Caco-2 (cell line): ENCODE measurements at places on chromosomes 13 and 19.

DNA sequence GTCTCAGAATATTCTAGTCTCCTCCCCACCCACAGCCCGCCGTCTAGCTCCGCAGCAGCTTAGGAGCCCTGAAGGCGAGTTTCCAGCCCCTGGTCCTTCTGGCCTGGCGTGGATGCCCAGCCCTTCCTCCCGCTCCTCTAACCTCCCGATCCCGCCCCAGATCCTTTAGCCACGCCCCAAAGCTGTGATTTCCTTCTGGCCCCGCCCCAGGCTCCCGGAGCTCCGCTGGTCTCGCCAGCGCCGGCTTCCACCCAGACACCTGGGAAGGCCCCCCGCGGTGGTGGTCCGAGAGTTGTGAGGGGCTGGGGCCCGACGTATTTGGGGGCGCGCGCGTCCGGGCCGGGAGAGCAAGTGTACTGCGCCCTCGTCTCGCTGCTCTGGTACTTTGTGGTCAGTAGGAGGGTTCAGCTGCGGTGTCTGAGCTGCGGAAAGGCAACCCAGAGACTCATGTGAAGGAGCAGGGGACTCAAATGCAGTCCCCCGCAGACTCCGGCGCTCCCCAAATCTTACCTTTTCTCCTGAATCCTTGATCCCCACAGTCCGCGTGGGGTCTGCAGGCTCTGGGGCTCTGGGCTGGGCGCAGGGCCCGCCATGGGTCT lies at the start of gene CGB7:
Gene CGB7, minus strand, starts transcription at position 114 of the 599 bp plus-strand sequence. CDS start 2,374 bp downstream, outside the sequence.
- peak; percentile 87 for DNase-seq

GRCh38 chr19:46480415-46480814 lies 9.1 kb upstream of the PNMA8A start:
- no peak for DNase-seq

DNA sequence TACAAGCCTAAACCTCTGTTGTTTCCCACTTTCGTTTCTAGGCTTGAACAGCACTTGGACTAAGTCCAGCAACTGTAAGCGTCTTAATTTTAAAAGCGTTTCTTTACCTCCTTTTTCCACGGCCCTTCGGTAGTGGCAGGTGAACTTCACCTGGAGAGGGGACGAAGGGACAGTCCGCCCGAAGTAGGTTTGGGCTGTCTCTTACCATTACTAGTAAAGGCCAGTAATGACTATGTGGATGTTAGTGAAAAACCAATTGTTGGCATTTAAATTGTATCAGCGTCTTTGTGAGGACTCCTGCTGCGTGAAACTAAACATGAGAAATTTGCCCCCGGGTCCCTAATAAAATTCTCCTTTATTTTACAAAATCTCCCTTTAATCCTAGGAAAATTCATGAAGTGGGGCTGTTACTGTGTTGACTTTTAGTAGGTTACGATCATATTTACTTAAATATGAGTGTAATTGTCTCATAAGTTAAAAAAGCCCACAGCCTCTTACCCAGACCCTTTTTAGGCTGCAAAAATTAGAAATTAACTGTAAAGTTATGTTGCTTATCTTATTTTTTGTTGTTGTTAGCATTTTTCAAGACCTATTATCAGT lies 983 bp downstream of the ITM2B start:
- DNase-seq, result no peak

GRCh38 chr13:85228692-85229091 lies 570.5 kb downstream of the SLITRK6 start:
- DNase-seq, result no peak

GRCh38 chr13:50928659-50929462 lies 19.3 kb downstream of the RNASEH2B start:
- no peak for DNase-seq

DNA sequence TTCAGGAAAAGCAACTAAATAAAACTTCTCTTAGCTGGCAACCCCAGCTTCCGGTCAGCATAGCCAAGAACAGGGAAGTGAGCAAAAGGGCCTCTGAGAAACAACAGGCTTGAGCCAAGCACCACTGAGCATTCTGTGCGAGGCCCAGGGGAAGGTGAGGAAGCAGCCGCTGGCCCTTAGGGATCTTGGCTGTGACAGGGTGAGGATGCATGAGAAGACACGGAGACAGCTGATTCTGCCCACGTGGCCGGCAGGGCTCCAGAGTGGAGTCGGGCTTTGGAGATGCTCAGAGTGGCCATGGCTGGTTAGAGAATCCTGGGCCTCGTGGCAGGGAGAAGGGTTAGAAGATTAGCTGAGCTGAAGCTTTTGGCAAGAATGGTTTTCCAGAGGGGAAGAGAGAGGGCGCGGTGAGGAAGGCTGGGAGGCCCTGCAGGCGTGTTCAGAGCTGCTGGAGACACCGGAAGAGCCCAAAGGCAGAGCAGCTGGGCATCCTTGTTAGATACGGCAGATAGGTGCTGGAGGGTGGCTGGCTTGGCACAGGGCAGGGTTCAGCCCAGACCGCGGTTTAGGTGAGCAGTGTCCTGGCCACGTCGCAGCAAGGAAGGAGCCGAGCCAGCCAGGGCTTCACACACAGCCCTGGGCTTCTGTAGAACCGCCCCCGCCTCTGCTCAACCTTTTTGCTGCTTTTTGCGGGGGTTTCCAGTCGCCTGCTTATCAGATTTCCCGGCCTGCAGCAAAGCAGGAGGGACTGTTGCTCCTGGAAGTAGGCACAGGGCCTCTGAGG lies 17.3 kb downstream of the UPF1 start:
- DNase-seq, result no peak

GRCh38 chr19:46495786-46496099 lies at the start of gene PNMA8B:
Gene PNMA8B, minus strand, starts transcription at chr19:46495867. Its CDS starts 402 bp downstream, at chr19:46495465.
- DNase-seq, result no peak

DNA sequence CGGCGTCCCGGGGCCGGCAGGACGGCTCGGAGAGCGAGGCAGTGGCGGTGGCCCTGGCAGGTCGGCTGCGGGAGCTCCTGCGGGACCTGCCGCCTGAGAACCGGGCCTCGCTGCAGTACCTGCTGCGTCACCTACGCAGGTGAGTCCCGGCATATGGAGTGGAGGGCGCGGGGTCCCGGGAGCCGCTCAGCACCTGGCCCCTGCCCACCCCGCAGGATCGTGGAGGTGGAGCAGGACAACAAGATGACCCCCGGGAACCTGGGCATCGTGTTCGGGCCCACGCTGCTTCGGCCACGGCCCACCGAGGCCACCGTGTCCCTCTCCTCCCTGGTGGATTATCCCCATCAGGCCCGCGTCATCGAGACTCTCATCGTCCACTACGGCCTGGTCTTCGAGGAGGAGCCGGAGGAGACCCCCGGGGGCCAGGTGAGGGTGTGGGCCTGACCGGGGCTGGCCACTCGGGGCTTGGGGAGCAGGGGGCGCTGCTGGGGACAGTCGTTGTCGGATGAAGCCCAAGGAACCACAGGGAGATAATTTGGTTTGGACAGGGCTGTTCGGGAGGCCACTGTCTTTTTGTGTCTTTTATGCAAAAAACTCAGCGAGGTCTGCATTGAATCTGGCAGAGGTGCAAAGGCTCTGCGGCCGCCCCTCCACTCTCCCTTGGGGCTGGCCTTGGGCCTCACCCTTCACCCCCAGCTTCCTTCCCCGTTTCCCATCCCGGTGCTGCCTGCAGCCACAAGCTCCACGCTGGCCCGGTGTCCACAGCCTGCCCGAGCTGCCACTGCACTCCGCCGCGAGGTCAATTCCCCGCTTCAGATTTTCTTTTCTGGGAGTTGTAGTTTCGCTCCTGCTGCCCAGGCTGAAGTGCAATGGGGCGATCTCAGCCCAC lies 12.0 kb downstream of the POLR2E start:
- no peak for DNase-seq

DNA sequence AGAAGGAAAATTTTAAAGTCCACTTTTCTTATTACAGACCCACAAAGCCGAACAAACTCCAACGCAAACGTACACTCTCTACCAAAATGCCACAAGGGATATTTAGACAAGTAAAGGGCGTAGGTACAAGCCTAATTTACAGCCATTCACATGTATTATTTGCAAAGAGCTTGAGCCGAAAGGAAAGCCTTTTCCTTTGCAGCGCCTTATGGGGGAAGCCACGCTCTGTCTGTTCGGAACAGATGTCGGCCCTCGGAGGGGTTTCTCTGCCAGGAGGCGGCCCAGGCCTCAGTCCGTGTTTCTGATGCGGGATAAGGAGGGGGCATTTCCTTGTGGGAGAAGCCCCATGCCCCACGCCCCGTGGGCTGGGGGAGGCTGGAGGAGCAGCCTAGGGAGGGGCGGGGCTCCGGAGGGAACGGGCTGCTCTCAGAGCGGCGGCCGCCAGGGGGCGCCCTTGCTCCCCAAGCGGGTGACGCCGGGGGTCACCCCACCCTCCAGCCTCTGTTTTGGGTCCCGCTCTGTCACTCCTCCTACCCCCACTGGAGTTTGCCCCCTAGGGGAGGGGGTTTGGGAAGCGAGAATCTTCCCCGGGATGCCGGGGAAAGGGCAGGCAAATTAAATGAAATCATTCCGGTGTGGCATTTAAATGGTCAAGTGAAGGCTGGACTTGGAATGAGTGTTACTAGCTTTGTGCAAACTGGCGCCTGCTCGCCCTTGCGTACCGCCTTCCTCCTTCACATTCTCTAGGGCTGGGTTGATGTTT lies 2.9 kb downstream of the HTR2A start:
- DNase-seq, result peak; percentile 73

DNA sequence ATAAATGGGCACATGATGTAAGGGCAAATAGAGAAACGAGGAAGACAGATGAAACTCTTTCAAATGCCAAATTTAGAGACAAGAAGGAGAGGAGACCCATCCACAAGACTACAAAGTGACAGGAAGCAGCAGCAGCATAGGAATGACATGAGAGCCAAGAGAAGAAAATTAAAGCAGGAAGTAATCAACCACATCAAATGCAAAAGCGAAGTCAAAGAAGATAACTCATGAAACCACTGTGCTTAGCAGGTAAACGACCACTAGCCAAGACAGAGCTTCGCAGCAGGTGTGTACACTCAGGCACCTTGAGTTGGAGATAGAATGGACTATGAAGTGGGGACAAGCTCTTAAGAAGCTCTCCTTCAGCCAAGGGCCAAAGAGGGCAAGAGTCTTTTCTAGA lies 64.1 kb downstream of the KLF12 start:
- no peak for DNase-seq

- no peak for DNase-seq
Measured at GRCh38 chr13:112859817-112860190, 109.2 kb upstream of the MCF2L start.

- DNase-seq, result no peak
Measured at GRCh38 chr19:1105873-1106840, 2.4 kb downstream of the GPX4 start.

DNA sequence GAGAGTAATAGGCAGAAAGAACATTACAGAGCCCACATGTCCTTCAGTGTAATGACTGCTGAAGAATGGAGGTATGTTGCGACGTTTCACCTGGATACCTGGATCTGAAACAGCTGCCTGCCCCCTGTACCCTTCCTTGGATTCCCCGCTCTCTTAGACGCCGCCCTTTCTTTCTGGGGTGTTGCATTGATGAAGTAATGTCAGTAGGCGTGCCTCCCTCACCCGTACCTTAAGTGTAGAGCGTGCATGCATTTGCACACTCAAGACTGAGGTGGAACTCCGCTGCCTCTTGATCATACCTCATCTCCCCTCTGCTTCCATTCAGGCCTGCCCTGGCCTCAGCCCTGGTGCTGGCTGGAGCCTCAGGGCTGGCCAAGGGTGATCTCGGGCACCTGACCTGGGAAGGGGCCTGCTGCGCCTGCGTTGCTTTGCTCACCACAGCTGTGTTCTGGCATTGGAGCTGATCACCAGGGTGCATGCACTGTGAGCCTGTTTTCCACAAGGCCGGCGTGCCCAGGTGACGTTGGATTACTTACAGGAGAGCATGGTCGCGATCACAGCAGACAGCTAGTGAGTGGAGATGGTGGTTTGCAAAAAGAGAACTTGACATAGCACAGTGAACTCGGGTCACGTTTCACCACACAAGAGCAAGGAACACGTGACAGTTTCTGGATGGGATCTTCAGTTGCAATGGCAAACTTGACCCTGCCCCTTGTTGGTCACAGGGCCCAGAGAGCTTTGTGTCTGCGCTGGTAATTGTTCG lies 99.0 kb downstream of the ARHGEF7 start:
- DNase-seq, result no peak

DNA sequence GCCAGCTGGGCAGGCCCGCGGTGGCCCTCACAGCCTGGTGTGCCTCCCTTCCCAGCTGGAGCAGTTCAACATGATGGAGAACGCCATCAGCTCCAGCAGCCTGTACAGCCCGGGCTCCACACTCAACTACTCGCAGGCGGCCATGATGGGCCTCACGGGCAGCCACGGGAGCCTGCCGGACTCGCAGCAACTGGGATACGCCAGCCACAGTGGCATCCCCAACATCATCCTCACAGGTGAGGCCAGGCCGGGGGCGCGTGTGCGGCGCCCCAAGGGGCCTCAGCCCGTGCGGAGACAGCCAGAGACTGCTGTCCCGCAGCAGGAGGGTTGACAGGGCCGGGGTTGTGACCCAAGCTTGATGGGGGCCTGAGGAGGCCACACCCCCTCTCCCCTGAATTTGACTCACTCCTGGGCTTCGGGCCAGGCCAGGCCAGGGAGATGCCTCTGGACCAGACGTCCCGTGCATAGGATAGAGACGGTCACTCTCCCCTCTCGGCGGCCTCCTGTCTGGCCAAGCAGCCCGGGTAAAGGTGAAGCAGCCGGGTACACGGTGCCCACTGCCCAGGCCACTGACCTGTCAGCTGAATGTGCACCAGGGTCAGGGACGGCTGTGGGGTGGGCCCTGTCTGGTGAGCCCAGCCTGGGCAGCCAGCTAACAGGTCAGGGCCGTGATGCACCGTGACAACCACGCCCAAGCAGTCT lies 15.4 kb downstream of the COMP start:
- DNase-seq, result no peak

- no peak for DNase-seq
Measured at GRCh38 chr13:49302817-49303216, 55.1 kb downstream of the CDADC1 start.
